ENCODE measurements at places on chromosomes 1 and 21.

DNA sequence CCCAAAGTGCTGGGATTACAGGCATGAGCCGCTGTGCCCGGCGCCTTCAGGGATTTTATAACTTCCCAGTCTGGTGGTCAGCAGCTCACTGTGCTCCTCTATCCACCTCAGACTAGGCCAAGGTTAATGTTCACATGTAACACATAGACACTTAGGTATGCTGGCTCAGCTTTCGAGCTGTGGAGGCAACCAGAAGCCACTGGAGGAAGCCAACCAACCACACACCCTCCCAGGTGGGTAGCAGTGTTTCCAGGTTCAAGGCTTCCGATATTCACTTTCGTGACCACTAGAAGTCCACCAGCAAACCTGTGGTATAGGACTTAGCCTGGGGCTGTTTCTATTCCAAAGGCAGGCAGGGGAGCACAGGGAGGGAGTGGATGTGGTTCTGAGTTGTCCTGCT is 255.9 kb upstream of the KIAA0040 start:
- DNase-seq, result no peak

GRCh38 chr1:29679316-29679715 is 443.0 kb downstream of the PTPRU start:
- DNase-seq, result no peak

GRCh38 chr1:10497109-10497508 is 22.4 kb downstream of the PEX14 start:
- no peak for DNase-seq

DNA sequence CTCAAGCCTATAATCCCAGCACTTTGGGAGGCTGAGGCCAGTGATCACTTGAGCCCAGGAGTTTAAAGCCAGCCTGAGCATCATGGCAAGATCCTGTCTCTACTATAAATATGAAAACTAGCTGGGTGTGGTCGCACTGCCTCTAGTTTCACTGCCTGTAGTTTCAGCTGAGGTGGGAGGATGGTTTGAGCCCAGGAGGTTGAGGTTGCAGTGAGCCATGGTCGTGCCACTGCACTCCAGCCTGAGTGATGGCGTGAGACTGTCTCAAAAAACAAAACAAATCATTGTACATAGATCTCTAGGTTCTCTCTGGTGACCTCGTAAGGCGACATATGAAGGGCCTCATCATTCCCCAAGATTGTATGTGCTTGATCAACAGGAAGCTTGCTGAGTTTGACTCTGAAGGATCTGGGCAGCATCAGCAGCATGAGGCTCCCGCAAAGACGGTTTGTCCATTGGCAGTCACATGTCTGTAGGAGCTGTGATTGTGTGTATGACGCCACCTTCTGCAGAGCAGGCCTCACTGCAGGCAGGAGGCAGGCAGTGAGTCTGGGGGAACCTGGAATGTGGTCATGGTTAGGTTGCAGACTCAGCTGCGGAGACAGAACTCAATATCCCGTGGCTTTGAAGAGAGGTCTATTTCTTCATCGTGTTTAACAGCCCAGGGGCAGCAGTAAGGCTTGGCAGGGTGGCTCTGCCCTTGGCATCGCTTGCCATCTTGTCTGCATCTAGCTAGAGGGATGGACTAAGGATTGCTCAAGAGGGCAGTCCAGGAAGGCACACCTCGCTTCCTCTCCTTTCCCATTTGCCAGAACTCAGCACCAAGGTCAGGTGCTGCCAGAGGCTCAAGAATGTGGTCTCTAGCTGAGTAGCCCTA is 14.0 kb downstream of the ATP5PO start:
- no peak for DNase-seq

DNA sequence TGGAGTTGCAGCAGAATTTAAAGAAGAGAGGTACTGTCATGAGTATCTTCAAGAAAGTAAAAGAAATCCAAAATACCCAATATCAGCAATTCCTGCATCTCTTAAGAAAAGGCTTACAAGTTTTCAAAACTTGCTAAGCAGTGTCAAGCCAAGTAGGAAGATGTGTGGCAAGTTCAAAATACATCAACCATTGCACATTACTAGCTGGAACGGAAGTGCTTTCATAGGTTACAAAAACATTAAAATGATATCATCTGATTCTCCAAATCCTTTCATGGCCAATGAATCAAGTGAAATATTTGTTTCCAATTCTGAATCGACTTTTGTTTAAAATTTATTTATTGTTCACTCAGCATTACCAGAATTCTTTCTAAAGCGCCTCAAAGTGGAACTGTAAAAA is 5.7 kb upstream of the ABCA4 start:
- DNase-seq, result no peak

DNA sequence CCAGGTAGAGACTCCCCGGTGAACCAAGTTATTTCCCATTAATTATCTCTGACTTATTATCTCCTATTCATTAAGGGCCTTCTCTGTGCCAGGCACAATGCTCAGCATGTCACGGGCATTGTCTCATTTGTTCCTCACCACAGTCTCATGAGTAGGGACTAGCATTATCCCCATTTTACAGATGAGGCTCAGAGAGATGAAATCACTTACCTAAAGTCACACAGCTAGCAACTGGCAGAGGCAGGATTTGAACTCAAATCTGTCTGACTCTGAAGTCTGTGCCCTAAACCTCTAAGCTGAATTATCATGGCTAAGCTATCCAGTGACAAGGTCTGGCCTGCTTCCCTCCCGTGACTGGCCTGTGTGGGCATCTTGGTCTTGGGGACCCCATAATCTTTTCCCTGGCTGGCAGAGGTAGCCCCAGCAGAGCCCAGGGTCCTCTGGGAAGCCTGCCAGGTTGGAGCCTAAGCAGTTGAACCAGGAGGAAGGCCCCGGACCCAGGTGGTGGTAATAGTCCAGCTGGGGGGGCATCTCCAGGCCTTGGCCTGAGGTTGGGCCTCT is 4.5 kb downstream of the MAP7D1 start:
- DNase-seq, result no peak
